ENCODE measurements at places on chromosomes 2 and 18.

- DNase-seq, result no peak
Measured at GRCh38 chr2:65536596-65536995, 104.2 kb upstream of the SPRED2 start.

- DNase-seq, result no peak
Measured at GRCh38 chr18:22347606-22348511, 69.9 kb downstream of the CTAGE1 start.

GRCh38 chr2:63544017-63544627 is 44.2 kb downstream of the WDPCP start:
- DNase-seq, result no peak

GRCh38 chr18:28332071-28332470 is 155.1 kb upstream of the CDH2 start:
- DNase-seq, result no peak

DNA sequence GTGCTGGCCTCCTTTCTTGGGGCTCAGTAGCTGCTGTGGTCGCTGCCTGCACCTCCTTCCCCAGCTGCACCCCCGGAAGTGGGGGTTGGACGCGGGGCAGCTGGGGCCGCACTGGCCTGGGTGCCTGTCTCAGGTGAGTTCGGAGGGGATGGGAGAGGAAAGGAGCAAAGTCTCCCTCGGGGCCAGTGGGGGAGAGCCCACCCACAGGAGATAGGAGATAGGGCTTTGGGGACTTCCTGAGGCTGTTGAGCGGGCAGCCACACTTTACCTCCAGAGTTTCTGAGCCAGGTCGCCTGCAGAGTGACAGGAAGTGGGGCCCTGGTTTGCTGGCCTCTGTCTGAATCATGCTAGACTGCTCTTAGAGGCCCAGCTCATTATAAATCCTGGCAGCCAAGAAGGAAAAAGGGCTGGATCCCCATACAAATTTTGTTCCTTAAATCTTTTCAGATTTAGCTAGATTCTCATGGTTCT is 8.1 kb downstream of the MBP start:
- no peak for DNase-seq

GRCh38 chr2:97747285-97747684 is 33.9 kb downstream of the ZAP70 start:
- DNase-seq, result no peak

GRCh38 chr2:69501301-69501700 is 64.1 kb upstream of the NFU1 start:
- DNase-seq, result no peak

GRCh38 chr2:159154366-159154765 is 132.1 kb downstream of the WDSUB1 start:
- DNase-seq, result no peak

GRCh38 chr2:20745924-20746555 is 76.9 kb downstream of the LDAH start:
- DNase-seq, result no peak
